MV-4-11 (cell line): ENCODE measurements at places on chromosomes 3 and 15.

DNA sequence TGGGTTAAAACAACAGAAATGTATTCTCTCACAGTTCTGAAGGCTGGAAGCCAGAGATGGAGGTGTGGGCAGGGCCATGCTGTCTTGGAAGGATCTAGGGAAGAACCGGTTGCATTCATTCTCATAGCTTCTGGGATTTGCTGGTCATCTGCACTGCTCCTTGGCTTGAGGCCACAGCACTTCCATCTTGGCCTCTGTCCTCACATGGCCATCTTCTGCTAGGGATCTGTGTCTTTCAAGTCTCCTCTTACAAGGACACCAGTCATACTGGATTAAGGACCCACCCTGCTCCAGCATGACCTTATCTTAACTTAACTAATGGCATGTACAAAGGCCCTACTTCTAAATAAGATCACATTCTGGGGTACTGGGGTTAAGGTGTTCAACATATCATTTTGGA, 47.7 kb downstream of the RPLP1 start:
- no peak for DNase-seq

GRCh38 chr15:34064438-34064837, 25.4 kb upstream of the AVEN start:
- DNase-seq = no peak

GRCh38 chr3:35644451-35644850, 5.1 kb downstream of the ARPP21 start:
- no peak for DNase-seq

DNA sequence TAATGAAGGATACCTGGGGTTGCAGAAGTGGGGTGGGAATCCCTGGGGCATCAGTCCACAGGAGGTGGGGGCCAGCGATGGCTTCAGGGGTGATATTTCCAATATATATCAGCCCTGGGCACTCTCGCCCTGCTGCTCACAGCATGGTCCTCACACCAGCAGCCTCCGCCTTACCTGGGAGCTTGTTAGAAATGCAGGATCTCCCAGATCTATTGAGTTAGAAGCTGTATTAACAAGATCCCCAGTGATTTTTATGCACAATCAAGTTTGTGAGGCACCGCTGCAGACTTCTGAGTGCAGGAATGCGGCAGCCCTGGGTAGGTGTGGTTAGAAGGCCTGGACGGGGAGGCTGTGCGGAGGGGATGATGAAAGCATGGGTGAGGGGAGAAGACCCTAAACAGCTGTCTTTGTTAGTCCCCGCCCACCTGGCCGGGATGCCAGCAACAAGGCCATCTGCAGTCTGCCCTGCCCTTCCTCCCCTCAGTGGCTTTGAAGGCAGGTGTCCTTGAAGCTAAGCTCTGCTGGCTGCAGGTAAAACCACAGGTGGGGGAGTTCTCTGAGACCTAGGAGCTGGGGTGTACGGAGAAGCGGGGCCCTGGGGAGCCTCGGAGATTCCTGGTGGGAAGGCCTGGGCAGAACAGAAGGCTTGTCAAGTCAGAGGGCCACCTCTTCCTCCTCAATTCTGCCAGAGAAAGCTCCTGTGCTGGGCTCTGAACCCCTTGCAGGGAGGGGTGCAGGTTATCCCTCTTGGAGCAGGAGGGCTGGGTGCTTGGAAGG, 11.4 kb downstream of the FAM107A start:
- DNase-seq = no peak

DNA sequence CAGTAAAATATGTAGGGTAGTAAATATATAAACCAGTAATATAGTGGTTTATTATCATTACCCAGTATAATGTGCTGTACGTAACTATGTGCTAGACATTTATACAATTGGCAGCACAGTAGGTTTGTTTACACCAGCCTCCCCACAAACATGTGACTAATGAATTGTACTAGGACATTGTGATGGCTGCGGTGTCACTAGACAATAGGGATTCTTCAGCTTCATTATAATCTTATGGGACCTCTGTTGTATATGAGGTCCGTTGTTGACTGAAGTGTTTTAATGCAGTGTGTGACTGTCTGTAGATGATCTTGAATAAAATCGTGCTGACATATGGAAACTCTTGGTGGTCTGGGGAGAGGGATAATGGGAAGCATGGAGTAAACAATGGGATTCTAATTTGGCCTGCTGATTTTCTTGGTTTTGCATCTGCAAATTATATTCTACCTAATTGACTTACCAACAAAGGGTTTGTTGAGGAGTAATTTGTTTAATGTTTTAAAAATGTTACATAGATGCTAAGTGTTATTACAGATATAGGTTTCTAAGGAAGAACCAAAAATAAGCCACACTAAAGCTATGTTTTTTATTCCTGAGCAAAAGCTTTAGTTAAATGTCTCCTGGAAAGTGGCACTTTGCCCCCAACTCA, 496.5 kb upstream of the TBL1XR1 start:
- DNase-seq = no peak

GRCh38 chr15:52800828-52801747, 11.0 kb upstream of the ONECUT1 start:
- DNase-seq = no peak

GRCh38 chr3:125194849-125195601, 17.5 kb downstream of the SLC12A8 start:
- DNase-seq = no peak

DNA sequence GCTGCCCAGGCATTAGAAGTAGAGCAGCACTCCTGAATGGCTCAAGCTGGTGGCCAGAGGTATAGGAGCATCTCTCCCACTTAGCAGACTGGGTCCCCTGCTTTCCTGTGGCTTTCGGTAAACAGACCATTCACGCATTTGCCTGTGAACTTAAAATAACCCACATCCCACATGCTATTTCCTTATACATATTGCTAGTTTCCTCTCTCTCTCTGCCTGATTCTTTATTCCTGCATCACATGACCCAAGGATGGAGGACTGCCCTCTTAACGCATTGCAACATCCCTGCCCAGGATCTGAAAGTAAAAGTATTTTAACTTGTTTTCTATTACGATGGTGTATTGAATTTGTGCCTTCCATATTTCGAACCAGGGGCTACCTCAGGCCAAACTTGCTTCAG, 43.4 kb upstream of the NLGN1 start:
- peak; percentile 76 for DNase-seq

DNA sequence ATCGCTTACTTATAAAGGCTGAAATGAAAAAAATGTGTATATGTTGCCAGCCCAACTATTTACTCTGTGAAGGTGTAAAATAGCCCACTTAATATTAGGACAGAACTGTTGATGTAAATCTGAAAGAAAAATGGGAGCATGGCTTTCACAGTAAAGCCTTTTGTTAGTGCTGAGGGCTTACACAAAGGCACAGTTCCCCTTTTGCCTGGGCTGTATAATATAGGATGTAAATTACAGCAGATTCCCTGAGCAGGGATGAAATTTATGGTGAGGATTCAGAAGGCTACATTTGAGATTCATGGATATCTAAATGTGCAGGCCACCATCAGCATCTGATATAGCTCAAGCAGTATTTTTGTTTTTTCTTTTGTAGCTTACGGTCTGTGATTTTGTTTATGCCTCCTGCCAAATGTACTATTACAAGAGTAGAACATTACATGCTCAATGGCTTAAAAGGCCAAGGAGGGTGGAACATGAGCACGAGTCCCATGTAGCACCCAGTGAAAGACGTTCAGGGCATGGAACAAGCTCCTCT, 109.1 kb upstream of the ATP10A start:
- peak; percentile 45 for DNase-seq

DNA sequence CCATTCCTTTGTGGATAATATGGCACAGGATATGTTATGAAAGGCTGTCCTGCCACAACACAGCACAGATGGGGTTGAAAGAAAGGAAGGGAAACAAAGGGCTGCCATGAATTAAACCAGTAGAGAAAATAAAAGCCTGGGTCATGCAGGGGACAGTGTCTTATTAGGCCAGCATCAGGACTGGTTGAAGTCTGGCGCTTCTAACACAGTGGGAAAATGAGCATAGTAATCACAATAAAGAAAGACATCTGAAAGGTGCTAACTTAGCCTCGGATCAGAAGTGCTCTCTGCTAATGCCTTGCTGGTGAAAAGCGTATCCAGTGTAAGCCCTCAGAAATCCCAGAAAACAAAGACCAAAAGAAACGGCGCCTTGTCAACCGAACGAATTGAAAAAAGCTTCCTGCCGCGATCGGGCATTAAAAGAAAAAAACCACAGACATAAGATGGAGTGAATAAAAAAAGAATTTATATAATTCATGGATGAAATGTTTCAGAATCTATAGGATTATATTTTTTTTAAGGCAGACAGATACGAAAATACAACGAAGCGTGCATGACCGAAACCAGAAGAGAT, 566 bp upstream of the MKRN3 start:
- DNase-seq = peak; percentile 31

GRCh38 chr3:54951405-54951804, 23.5 kb upstream of the LRTM1 start:
- DNase-seq = peak; percentile 65

DNA sequence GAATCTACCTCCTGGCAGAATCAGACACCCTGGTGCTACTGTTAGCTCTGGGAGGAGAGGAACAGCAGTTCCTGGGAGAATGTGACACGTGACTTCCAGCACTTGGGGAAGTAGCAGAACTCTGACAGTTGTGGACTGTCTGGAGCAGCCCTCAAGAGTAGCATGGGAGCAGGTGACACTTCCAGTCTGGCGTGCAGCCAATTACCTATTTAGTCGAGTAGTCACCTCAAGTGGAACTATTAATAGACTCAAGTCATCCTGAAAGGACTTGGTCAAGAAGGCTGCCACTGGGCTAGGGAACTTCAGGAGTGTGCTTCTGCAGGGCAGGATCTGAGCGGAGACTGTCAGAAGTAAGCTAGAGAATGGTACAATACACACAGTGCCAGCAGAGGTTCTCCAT, 62.3 kb downstream of the MTHFS start:
- DNase-seq = peak; percentile 21

DNA sequence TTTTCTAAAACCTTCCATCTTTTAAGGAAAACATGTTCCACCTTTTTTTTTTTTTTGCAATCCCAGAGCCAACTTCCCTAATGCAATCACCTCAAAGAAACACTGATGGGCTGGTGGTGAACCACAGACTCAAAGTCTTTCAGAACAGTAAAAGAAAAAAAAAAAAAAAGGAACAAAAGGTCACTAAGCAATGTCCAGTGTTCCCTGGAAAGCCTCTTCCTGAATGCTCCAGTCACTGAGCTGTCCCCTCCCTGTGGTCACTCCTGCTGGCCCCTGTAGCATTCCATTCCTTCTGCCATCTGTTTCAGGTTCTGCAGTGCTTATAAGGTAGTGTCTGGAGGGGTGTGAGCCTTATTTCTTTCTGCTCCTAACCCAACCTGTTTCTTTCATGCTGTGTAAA, 53.3 kb downstream of the AAGAB start:
- peak; percentile 71 for DNase-seq

GRCh38 chr3:123984957-123985356, 7.0 kb downstream of the ROPN1 start:
- DNase-seq = no peak

GRCh38 chr15:65766422-65767263, 25.4 kb downstream of the DENND4A start:
- no peak for DNase-seq

- no peak for DNase-seq
Measured at GRCh38 chr15:80989081-80989517, 520 bp downstream of the MESD start.

DNA sequence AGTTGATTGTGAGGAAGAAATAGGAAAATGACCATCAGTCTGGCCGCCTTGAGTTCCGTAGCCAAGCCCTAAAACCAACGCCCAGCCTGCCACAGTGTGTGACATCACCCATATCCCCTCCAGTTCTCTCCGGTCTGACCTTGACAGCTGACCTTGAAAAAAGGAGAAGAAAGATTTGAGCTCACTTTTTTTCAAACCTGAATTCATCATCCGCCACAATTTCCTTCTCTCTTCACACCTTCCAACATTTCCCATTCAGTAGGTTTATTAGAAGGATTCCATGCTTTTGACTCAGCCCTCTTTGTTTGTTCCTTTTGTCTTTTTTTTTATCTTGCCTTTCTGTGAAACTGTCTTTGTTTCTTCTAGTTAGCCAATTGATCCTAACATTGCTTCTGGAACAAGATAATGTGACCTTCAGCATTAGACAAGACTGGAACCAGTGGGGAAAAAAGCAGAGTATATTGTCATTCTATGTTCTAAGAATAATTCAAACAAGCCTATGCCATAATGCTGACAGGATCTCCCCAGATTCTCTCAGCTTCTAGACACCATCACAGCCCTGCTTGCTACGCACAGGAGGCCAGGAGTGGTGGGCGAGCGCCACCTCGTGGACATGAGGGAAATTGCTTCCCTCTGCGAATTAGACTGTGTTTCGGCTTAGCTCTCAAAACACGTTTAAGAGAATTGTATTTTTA, 283.1 kb downstream of the FGF12 start:
- peak; percentile 11 for DNase-seq

- DNase-seq = peak; percentile 43
Measured at GRCh38 chr3:27607370-27607769, 114.8 kb downstream of the EOMES start.

DNA sequence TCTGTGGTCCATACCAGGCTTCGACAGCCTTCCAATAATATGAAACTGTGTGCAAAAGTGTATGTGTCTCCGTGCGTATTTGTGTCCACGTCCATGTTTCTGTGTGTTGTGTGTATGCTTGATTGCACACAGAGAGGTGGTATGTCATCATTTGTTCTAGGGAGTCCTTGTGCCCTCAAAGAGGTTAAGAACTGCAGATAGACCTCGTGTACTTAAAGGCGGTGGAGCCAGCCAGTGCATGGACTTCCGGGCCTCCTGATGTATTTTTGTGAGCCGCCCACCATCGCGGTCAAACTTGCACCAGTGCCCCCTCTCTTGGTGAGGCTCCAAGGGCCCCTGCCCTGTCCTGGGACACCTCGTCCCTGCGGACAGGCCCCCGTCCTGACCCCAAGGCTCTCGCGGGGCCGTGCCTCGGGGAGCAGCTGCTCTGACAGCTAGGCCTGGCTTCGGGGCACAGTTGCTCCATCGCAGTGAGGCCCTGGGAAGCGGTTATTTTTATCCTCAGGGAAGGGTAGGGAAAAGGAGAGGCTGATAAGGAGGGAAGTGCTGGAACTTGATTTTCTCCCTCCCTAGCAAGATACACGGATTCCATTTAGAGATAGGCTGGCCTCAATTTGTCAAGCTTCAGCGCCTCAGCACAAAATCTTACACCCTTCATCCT, 1.2 kb upstream of the RYK start:
- no peak for DNase-seq

DNA sequence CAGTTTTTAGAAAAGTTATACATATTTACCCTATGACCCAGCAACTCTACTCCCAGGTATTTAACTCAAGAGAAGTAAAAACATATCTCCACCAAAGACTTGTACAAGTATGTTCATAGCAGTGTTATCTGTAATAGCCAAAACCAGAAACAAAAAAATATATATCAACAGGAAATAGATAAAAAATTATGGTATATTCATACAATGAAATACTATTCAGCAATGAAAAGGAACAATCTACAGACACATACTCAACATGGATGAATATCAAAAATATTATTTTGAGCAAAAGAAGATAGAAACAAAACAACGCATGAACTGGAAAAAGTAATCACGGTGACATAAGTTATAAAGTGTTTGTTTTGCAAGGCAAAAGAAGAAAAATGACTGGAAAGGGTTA, 72.4 kb downstream of the VPS13C start:
- DNase-seq = no peak

DNA sequence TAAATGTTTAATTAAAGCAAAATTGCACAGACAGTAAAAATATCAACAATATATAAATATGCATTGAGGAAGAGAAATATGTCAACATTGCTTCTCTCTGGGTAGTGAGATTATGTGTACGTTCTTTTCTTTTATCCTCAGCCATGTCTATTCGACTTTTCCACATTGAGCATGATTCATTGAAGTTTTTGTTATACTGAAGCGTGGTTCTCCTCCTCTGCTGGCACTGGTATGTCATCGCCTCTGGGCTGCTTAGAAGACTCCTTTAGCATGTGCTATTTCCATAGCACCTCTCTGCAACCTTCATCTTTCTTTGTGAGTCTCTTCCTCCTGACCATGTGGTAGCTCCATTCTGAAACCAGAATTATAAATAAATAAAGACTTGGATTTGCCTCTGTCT, 65.8 kb upstream of the AKAP13 start:
- DNase-seq = no peak
